RCC 7860 (cell line): ENCODE measurements at places on chromosomes 16 and 17.

GRCh38 chr17:22268214-22268911 is 576.0 kb downstream of the KCNJ18 start:
- no peak for DNase-seq

DNA sequence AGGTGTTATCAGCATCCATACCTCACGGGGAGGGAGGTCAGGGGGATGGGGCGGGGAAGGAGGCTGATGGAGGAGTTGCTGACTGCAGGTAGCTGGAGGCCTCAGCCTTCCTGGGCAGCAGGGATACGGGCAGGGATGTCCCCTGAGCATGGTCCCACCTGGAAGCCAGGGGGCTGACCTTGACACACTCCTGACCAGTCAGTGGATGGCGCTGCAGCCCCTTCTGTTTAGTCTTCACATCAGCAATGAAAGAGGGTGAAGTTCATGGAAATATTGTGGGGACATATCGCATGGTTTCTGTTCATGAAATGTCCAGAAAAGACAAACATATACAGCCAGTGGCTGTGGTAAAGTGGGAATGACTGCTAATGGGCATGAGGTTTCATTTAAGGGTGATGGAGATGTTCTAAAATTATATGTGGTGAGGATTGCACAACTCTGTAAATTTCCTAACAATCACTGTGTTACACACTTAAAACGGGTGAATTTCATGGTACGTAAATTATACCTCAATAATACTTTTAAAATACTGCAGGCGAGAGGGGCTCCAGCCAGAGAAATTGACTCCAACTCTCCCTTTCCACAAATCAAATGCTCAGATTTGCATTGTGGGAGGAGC is 489.6 kb downstream of the CDH13 start:
- no peak for DNase-seq

- DNase-seq: no peak
Measured at GRCh38 chr16:89798832-89799370, 17.5 kb downstream of the FANCA start.

DNA sequence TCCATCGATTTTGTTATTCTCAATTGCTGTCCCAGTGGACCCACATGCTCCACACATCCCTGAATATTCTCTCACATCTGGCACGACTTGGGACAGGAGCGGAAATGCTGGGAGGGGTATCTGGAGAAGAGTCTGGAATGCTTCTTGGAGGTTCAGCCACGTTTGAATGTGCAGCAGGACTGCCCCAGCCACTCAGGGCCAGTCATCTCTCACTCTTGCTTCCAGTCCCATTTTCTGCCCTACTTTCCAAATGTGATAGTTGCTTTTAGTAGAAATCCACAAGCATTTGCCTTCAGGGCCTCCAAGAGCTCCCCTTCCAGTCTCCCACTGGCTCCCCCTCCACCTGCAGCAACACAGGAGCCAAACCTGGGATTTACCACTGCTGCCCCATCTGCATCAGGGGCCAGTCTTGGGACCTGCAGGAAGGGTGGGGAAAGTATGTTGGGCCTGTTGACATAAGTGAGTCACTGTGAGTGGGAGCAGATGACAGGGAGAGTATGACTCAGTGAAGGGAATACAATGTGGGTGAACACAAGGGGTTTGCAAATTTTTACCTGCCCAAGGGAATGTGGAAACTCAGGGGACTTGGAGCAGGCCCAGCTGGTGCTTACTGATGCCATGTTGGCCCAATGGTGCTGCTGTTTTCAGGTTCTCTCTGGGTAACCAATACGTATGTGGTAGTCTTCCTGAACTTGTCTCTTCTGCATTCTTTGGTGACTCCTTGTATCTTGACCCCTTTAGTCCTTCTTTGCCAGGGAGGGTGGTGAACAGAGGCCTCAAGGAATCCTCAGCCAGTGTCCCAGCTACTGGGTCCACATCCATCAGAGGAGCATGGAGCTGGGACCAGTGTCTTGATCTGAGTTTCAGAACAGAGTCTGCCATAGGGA is 78.8 kb upstream of the CRHR1 start:
- peak; percentile 49 for DNase-seq

DNA sequence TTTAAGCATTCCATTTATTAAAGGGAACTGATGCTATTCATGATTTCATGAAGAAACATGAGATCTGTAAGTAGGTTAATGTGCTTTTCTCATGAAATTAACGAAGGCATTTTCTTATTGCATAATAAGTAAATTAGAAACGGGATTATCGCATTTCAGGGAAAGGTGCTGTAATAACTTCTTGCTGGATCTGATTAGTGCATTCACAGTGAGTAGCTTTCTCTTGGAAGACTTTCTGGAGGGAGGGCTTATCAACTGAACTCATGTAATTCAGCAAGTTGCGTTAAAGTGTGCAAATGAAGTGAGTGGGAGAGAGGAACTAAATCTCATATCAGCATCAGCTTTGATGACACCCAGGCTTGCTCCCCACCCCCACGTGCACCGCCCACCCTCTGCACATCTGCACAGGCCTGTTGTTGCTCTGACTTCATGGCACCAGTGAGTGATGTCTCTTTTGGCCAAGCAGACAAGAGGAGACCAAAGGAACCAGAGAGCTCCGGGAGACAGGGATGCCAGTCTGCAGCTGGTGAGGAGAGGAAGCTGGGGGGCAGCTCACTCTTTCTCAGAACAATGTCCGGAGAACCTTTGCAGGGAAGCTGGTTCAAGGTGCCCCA is 26.3 kb upstream of the GAS7 start:
- DNase-seq: no peak

GRCh38 chr16:66511602-66512271 is 38.2 kb downstream of the TK2 start:
- DNase-seq: peak; percentile 96

- no peak for DNase-seq
Measured at GRCh38 chr17:37466471-37466870, 23.2 kb upstream of the DUSP14 start.
